NCI-H2227 treated with DMSO at 0.1 percent for 48 hours (cell line): ENCODE measurements at places on chromosomes 3 and 15.

DNA sequence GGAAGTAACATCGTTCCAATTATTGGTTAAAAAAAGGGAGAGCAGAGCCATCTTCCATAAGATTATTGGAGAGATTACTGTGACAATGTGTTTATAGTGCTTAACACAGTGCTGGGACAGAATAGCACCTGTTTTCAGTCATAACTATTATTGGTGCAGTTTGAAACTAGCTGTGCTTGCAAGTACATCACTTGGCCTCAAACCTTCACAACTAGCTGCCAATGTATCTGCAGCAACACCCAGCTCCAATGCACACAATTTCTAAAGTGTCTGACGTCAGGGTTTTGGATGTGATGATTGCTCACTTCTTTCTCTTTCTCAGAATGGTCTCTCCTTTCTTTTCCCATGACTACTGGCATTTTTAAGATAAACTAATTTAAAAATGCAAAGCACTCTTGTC, 246.2 kb downstream of the SV2B start:
- DNase-seq: no peak

DNA sequence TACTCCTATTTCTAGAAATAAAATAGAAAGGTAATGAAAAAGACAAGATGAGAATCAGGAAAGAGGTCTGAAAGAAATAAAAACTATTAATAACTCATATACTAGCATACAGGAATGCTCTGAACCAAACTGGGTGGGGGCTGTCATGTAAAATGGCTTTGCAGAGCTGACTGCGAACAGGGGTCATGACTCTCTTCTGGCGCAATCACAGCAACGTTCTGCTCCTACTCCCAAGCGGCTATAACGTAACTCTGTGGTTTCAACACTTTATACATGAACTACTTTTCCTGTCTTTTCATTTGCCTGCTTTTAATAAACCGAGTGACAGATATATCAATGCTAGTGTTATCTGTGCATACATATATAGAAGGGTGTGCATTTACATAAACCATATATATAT, 116.7 kb downstream of the DLG1 start:
- peak; percentile 21 for DNase-seq

GRCh38 chr15:42152196-42152920, 4.1 kb downstream of the PLA2G4F start:
- DNase-seq: no peak

GRCh38 chr3:124602980-124603627, 127.1 kb upstream of the UMPS start:
- DNase-seq: no peak

DNA sequence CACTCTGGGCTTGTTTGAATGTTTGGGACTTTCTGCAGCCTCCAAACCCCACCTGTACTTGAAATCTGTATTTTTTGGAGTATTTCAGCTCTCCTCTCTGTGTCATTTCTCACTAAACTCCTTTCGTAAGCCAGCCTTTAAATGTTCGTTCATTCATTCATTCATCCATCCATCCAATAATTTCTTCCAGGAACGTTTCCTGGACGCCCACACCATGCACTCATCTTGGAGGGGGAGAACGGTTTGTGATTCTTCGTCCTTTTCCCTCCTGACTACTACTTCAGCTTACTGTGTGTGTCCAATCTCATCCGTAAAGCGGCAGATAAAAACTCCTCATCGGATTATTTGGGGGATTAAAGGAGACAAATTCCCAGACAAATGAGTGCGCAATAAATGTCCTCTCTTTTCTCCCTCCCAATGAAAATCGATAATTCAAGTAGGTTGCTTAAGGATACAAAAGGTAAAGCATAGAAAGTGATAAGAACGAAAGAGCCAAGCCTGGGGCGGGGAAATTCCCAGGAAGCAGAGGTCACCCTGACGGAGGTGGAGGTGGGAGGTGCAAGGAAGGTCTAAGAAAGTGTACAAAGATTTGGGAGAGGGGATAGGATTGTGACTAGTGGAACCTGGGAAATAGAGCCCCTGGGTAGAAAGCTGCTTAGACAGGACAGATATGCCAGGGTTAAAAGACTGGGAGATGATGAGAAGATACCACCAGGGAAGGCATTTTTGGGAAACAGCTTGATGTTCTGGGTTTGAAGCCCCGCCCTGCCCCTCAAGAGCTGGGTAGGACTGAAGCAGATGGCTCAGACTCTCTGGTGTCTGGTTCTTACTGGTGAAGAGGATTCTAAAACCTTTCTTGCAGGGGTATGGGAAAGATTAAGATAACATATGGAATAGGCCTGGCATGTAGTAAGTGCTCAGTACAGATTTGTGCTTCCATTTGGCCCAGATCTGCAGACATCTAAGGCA, 896 bp upstream of the KLHL25 start:
- DNase-seq: no peak

DNA sequence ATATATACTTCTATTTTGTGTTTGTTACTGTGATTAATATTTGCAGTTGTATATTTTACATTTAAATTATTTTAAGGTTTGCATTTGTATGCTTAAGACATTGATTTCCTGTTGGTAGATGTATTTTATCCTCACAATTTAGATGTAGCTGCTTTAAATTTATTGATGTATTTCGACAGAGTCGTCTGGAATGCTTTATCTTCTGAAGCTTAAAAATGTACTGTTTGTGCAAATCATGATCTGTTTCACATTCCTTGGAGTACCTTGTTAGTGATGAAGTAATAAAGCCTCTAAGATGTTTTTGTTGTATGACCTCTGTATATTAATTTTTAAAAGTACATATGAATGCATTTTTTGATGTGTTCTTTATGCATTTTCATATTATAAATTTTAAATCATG, 1.9 kb downstream of the CHD2 start:
- DNase-seq: no peak

GRCh38 chr15:84737005-84737404, 11.4 kb upstream of the ZNF592 start:
- DNase-seq: no peak

GRCh38 chr3:132283440-132283839, 33.8 kb upstream of the ACP3 start:
- DNase-seq: no peak

DNA sequence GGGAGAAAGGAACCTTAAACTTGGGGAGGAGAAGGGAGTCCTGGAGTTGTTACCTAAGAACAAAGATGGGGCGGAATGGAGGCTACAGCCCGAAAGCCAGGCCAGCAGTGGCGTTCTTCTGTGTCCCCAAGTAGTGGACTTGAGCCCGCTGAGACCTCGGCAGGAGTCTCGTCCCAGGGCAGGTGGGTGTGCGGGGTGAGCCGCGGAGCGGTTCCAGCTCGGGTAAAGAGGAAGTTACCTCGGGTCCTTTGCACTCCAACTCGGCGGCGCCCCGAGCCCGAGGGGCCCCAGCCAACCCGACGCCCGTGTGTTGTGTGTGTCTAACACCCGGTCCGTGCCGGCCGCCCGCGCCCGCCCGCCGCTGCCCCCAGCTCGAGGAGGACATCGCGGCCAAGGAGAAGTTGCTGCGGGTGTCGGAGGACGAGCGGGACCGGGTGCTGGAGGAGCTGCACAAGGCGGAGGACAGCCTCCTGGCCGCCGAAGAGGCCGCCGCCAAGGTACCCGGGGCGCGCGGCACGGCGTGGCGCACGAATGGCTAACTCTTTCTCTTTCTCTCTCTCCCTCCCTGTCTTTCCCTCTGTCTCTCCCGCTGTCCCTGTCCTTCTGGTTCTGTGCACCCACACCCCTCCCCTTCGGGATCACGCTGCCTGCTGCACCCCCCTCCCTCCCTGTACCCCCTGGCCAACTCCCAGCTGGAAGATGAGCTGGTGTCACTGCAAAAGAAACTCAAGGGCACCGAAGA, 959 bp downstream of the TPM1 start:
- DNase-seq: no peak

GRCh38 chr3:154536751-154537150, 106.8 kb upstream of the GPR149 start:
- DNase-seq: no peak

DNA sequence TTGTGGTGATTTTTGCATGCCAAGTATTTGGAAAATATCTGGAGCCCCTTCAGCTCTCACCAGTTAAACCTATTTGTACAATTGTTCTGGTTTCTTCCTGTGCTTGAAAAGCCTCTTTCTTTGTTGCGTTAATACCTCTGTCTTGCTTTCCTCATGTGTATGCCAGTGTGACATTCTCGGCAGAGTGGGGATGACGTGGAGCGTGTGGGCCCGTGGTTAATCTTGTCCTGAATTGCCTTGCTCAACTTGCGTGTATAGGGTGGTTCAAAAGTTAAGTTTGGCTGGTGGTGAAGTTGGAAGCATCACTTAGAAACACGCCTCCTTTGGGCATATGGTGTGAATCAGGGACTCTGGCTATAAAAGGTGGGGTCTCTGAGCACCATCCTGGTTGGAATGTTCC, 67.1 kb downstream of the IGF1R start:
- DNase-seq: no peak

GRCh38 chr3:42159147-42159546, 68.0 kb downstream of the TRAK1 start:
- DNase-seq: no peak

DNA sequence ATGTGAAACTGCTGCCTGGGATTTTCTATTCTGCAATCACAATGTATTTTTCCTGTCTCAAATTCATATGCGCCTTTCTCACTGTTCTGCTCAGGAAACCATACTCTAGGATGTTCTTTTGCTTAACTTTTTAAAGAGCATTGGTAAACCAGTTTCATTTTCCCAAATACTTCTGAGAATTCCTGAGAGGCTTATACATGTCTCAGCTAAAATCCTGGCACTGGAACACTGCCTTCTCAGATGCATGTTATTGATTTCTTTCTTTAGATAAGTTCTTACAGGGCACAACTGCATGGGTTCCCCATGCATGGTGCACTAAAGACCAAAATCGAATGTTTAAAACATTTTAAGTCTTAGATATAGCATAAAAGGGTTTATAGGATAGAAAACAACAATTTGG, 178.3 kb upstream of the PLSCR5 start:
- no peak for DNase-seq

GRCh38 chr15:67096546-67097294, 31.3 kb downstream of the SMAD3 start:
- DNase-seq: no peak

DNA sequence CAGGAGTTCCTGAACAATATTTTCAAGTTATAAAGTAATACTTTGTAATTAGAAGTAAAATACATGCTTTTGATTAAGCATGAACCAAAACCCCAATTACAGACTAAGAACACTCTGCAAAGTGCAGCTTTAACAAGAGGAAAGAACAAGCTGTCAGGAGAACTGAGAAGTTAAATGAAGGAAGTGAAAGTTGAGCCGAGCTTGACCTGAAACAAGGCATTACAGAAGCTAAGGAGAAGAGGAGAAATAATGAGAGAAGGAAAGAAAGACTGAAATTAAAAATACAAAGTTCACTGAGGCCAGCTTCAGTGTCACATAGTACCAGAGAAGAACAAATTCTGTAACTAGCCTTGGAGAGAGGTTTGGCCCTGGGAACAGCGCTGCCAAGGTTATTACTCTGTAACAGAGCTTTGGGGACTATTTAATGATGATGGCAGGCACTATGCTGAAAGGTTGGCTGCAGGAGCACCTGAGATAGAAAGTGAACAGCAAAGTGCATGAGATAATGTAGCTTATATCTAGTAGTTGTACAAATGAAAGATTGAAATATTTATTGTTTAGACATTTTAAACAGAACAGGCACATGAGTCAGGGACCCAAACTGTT, 241.9 kb upstream of the PEX5L start:
- DNase-seq: no peak

- DNase-seq: no peak
These were observed 152.7 kb downstream of the NFKBIZ start for GRCh38 chr3:102002056-102002455.

- no peak for DNase-seq
These were observed 8.7 kb downstream of the ARHGAP31 start for GRCh38 chr3:119302697-119303551.

DNA sequence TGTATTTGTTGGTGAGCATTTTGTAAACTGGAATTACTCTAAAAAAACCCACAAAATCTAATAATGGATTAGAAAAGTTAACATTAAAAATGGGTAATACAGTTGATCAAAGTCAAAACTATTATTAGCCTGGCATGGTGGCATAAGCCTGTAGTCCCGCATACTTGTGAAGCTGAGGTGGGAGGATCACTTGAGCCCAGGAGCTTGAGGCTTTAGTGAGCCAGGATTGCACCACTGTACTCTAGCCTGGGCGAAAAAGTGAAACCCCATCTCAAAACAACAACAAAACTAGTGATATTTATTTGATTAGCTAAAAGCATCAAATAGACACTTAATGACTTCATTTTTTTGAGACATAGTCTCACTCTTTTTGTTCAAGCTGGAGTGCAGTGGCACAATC, 3.6 kb downstream of the SNX1 start:
- DNase-seq: no peak

GRCh38 chr3:61938878-61939549, 377.6 kb downstream of the PTPRG start:
- DNase-seq: no peak

- DNase-seq: peak; percentile 3
These were observed 161.0 kb upstream of the HES1 start for GRCh38 chr3:193974671-193975535.

GRCh38 chr15:68885070-68885469, 45.3 kb upstream of the SPESP1 start:
- no peak for DNase-seq

- no peak for DNase-seq
These were observed 102.9 kb downstream of the SUCLG2 start for GRCh38 chr3:67551361-67552016.

DNA sequence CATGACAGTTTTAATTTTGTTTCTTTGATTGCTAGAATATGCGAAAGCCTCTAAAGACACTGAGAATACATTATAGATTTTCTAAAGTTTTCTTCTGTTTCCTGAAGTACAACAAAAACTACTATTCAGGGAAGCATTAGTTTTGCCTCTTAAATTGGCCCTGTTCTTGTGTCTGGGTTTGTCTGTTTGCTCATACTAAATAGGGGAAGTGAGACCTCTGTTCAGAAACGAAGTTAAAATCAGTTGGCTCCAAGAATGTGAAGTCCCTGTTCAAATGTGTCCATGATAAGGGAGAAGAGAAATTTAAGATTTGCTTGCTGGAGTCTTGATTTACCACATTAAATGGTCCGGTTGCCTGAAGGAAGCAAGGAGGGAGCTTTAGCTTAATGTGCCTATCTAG, 327.3 kb upstream of the GBE1 start:
- no peak for DNase-seq

GRCh38 chr15:66763186-66764071, 61.4 kb downstream of the SMAD6 start:
- no peak for DNase-seq

DNA sequence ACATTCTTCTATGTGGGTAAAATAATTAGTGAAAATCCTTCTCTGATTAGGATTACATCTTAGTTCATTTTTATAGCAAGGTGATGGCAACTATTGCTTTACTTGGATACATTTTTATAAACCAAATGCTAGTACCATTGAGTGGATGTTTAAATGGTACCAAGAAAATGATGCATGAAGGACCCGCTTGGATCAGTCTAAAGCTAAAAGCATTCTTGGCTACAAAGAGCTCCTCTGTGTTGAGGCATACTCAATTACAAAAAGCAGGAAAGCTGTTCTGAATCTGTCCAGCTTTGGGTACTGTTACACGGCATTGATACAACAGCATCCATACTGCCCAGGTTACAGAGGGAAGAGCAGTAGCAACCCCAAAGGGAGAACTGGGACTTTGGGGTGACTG, 217.2 kb downstream of the PDZRN3 start:
- no peak for DNase-seq
